KG1 (cell line): ENCODE measurements at places on chromosomes 1 and 21.

- no peak for DNase-seq
These were observed 94.2 kb downstream of the AHCTF1 start for GRCh38 chr1:246837418-246838117.

- no peak for DNase-seq
These were observed 4.4 kb downstream of the CCN1 start for GRCh38 chr1:85584923-85585322.

DNA sequence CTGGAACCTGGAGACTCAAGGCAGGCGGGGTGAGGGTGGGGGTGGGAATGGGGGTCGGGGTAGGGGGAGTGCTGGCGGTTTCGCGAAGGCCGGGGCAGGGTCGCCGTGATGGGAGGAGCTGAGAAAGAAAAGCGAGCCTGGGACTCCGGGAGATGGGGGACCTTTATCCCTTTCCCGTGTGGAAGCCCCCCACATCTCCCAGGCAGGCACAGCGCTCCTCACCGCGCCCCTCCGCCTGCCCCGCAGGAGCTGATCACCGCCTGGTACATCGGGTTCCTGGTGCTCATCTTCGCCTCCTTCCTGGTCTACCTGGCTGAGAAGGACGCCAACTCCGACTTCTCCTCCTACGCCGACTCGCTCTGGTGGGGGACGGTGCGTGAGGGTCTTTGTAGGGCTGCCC lies 35.5 kb downstream of the KCNQ4 start:
- DNase-seq, result no peak

DNA sequence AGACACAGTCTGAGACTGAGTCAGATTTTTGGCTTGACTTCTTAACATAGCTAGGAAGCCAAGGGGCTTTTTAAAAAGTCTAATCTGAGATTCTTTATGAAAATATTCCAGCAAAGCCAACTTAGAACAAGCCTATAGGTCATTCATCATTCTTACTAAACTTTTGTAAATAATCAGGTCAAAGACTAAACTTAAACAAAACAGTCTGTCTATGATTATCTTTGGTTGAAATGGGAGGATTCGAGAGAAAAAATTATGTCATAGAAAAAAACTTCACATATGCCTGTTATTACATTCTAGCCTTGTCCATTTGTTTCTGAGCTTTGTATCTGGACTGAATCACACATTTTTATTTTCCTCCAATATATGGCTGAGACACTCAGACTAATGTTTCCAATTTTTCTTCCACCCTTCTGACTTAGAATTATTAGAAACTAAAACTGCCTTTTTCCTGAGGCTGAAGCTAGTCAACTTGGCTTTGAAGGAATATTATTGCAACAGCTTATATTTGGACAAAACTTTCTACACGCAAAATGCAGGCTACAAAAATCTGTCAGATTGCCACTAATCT lies 83.3 kb downstream of the ETS2 start:
- DNase-seq, result no peak

- no peak for DNase-seq
These were observed 111.5 kb upstream of the LYPLAL1 start for GRCh38 chr1:219062161-219062560.

DNA sequence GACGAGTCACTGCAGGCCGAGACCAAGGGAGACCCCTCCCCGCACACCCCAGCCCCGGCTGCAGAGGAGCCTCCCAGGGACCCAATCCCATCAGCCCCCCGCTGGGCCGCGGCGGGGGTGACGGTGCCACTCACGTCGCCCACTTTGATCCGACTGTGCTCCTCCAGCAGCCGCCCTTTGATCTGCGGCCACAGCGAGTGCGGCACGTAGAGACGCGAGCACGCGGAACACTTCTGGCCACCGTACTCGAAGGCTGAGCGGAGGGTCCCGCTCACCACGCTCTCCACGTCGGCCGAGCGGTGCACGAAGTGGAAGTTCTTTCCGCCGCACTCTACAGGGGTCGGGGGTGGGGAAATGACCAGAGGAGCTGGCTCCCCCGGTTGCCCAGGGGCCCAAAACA lies 17.8 kb upstream of the TAS1R2 start:
- no peak for DNase-seq

- DNase-seq, result no peak
These were observed 7.1 kb downstream of the COL6A1 start for GRCh38 chr21:45988366-45989347.

- DNase-seq, result no peak
These were observed 61.4 kb upstream of the PGD start for GRCh38 chr1:10337436-10337835.

- DNase-seq, result no peak
These were observed 175.9 kb downstream of the LHX8 start for GRCh38 chr1:75310067-75310466.

- DNase-seq, result no peak
These were observed 603.5 kb upstream of the ADAMTS5 start for GRCh38 chr21:27570306-27570868.

DNA sequence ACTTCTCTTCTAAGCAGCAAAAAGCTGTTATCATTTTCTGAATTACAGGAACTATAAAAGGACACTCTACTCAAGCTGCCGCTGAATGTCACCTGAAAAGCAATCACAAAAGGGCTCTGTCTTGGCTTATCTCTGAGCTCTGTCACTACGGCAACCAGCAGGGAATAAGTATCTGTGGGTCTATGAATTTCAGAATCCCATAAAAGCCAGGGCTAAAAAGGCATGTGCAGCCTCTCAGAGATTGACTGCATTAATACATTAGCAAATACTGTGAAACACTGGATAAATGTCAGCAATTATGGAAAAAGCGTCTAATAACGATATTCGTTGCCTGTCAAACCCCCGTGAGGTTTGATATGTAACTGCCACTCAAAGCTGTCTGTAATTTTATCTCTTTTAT lies 210.2 kb upstream of the DMRTA2 start:
- no peak for DNase-seq

GRCh38 chr1:151990856-151991198 lies 2.8 kb downstream of the S100A10 start:
- DNase-seq, result no peak

GRCh38 chr1:220565670-220566069 lies 37.7 kb downstream of the MARK1 start:
- no peak for DNase-seq

- no peak for DNase-seq
These were observed 10.7 kb downstream of the PSRC1 start for GRCh38 chr1:109272021-109272799.

DNA sequence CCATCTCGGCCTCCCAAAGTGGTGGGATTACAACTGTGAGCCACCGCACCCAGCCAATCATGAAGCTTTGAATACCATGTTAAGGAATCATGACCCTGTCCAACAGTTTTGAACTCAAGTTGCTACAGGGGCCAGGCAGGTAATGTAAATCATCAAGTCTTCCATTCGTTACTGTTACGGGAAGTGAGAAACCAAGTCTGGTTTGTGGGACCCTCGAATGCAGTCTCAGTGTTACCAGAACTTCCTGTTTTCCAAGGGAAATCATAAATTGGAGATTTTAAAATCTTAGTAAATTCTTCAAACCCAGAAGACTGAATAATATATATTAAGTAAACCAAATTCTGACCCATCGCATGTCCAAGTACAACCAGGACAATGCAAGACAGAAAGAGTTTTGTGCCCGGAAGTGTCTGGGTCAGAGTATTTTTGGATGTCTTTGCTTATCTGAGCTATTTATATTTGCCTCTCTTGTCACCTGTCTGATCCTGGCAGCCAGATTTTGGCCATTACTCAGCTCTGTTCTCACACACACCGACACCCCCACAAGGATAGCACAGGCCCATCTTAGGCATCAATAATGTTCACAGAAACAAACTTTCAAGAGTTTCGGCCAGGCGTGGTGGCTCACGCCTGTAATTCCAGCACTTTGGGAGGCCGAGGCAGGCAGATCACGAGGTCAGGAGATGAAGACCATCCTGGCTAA lies 8.8 kb downstream of the ATP5IF1 start:
- no peak for DNase-seq

- DNase-seq, result no peak
These were observed 61.4 kb upstream of the S1PR1 start for GRCh38 chr1:101175466-101175865.

GRCh38 chr1:60153961-60154360 lies 80.4 kb upstream of the C1orf87 start:
- DNase-seq, result no peak

- DNase-seq, result no peak
These were observed 107.8 kb downstream of the NME7 start for GRCh38 chr1:169259816-169260215.

GRCh38 chr1:214017191-214017982 lies 29.6 kb downstream of the PROX1 start:
- DNase-seq, result no peak

- no peak for DNase-seq
These were observed at the start of gene KRTAP12-2 for GRCh38 chr21:44666401-44667320. Gene KRTAP12-2, minus strand, starts transcription at chr21:44666927. Its CDS starts 41 bp downstream, at chr21:44666886.

- no peak for DNase-seq
These were observed 39.9 kb upstream of the SLC19A1 start for GRCh38 chr21:45582128-45582527.

DNA sequence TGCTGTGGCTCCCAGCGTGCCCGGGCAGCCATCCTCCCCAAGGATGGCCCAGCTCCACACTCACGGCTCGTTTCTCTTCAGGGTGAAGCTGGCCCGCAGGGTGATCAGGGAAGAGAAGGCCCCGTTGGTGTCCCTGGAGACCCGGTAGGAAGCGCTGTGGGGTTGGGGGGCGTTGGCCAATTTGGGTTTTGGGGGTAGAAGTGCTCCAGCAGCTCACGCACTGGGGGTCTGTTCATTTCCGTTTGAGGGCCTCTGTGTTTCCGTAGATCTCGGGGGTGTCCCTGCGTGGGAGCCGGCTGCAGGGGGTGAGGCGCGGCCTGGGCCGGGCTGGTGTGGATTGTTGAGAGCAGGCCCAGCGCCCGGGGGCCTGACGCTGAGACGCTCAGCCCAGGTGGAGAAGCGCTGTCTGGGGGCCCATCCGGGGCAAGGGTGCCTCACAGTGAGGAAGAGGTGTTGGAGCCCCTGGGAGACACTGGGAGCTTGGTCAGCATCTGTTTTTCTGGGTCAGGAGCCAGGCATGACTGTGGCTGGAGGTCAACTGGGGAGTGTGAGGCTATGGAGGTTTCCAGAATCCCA lies 12.6 kb downstream of the COL6A1 start:
- DNase-seq, result no peak

DNA sequence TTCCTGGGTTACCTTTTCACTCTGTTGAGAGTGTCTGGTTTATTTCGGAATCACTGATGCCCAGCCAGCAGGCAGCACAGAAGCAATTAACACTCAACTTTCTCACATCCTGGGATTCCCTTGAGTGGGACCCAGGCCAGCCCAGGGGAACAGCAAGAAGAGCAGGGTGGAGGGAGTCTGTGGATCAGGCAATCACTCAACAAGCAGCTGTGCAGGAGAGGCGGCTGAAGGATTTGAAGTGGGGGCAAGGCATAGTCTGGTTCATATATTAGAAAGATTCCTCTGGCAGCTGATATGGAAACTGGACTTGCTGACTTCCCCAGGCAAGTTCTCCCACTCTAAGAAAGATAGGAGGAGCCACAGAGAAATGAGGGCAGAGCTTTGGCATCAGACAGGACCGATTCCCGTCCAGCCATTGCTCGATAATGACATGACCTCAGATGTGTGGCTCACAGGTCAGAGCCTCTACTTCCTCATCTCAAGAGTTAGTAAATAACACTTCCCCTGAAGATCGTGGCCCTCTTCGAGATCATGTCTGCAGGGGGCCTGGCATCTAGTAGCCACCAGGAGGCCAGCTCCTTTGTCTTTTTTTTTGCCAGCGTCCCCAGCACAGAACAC lies 12.4 kb downstream of the EPHA8 start:
- no peak for DNase-seq

- no peak for DNase-seq
These were observed 696.1 kb upstream of the NCAM2 start for GRCh38 chr21:20302084-20302483.

DNA sequence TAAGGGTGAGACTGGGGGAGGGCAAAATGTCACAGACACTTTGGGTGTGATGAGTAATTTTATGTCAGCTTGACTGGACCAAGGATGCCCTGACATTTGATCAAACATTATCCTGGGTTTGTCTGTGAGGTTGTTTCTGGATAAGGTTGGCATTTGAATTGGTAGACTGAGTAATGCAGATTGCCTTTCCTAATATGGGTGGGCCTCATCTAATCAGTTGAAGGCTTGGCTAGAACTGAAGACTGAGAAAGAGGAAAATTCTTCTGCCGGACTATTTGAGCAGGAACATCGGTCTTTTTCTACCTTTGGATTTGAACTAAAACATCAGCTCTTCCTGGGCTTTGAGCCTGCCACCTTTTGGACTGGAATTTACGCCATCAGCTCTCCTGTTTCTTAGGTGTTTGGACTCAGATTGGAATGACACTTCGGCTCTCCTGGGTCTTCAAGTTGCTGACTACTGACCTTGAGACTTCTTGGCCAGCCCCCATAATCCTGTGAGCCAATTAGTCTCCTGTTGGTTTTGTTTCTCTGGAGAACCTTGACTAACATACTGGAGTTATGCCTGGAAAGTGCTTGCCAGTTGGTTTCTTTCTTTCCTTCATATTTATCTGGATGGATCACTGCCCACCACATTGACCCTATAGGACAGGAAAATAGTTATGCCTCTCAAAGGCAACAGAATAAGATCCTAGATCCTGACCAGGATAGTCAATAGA lies 44.9 kb upstream of the HLX start:
- no peak for DNase-seq

DNA sequence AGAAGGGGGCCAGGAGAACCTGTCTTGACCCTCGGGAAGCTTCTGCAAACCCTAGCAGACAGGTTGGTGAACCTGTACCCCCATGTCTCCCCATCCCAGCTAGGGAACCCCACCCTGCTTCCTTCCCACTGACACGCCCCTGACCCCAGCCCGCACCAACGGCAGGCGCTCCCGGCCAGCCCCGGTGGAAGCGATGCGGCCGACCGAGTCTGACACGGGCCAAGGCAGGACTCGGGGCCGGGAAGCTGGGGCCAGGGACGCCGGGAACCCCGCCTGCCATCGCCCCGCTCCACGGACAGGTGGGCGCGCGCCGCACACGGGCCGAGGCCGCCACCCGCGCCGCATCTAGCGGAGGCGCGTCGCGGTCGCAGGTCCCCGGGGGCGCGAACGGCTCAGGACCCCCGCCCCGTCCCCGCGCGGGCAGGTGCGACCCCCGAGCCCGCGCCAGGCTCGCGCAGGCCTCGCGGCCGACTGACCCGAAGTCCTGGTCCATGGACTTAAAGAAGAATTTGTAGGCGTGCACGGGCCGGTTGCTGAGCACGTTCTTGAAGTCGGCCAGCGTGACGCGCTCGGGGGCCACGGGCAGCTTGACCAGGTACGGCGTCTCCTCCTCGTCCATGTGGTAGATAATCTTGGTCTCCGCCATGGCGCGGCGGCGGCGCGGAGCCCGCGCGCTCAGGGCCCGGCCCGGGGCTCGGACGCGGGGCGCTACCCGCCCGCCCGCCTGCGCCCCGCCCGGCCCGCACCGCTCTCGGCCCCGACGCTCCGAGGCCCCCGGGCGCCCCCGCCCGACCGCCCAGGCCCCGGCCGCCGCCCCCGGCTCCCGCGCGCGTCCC lies 580 bp downstream of the DVL1 start:
- DNase-seq, result no peak
